Activated CD4-positive, alpha-beta T cell treated with anti-CD3 and anti-CD28 coated beads, Interleukin-2, Interleukin-6, amounts not matched to agents 100 ng/mL and 50 ng/mL, durations not matched to agents 16 hours and 8 hours (primary cell): ENCODE measurements at places on chromosomes 11 and 22.

DNA sequence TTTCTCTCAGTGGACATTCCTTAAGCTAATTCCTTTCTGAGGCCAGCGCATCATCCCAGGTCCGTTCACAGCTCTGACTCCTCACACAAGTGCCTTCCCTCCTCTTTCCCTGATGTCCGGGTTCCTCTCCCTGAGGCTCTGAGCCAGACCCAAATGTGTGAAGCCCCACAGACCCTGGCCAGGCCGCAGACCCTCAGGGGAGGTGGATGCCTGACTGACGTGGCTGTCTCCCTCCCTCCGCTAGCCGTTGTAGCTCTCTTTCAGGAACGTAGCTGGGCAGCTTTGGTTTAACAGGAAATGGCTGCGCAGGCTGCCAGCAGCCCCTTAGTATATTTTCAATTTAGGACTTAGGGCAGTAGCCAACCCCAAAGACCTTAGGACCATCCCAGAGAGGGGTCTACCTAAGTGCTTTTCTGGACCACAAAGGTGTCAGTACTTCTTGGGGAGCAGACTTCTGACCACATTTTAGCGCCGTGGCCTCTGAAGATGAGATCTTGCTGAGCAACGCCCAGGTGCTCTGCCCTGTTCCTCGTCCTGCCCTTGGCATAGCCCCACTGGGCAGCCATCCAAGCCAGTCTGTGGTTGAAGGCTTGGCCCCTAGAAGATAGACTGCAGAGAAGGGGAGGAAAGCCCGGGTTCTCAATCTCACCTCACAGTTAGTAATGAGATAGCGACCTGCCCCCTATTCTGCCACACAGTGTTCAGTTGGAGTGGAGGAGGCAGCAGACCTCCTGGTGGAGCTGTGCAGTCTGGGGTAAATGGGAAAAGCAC lies 27.0 kb downstream of the MYBPC3 start:
- DNase-seq: no peak

DNA sequence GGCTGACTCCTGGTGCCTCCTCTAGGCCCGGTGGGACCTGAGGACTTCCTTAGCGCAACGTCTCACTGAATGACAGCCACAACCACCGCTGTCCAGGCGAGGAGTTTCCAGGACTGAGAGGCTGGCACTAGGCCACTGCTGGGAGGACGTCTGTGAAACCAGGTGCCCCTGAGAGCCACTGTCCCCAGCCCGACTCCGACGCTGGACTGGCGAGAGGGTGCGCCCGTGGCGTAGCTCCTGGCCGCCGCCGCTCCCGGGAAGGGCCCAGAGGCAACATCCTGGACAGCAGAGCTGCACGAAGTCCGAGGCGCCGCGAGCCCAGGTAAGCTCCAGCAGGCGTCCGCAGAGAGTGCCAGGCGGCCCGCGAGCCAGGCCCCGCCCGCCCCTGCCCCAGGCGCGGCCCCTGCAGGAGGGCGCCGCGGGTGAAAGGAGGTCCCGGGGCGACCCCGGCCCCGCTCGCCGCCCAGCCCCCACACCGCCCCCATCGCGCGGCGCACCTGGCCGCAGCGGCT lies 525 bp downstream of the DGCR2 start:
- DNase-seq: peak; percentile 39

GRCh38 chr11:60111793-60112192 lies 23.3 kb downstream of the MS4A2 start:
- no peak for DNase-seq

- DNase-seq: no peak
Observed at GRCh38 chr11:94400457-94400838, 771 bp downstream of the GPR83 start.

DNA sequence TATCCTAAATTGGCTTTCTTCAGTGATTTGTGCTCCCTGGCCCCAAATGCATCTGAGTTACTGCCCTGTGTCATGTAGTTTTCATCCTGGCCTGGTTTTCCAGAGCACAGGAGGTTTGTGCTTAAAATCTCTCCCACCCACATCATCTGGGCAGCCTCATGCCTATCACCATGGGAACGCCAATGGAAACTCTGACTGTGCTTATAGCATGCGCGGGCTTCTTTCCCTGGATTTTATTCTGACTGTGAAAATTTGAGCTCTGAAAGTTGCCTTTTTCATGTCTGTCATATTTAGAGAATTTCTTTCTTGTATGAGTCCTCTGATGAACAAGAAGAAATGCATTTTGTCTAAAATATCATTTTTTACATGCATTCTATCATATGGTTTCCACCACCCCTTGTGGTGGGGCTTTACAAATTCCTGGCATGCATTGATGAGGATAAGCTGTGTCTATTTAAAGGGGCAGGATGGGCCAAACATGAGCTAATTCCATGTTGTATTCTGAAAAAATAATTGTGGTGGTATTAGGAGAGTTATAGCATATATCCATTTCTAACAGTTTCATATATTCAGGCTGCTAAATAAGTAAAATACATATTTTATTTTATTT lies 55.1 kb downstream of the IRAG1 start:
- no peak for DNase-seq

GRCh38 chr22:35850831-35851230 lies 133.2 kb downstream of the APOL5 start:
- no peak for DNase-seq

GRCh38 chr11:11857769-11858168 lies 16.0 kb downstream of the USP47 start:
- no peak for DNase-seq

GRCh38 chr22:49961601-49962011 lies 1.0 kb downstream of the PIM3 start:
- DNase-seq: no peak

GRCh38 chr22:48141301-48141700 lies 1378.9 kb downstream of the TBC1D22A start:
- no peak for DNase-seq

DNA sequence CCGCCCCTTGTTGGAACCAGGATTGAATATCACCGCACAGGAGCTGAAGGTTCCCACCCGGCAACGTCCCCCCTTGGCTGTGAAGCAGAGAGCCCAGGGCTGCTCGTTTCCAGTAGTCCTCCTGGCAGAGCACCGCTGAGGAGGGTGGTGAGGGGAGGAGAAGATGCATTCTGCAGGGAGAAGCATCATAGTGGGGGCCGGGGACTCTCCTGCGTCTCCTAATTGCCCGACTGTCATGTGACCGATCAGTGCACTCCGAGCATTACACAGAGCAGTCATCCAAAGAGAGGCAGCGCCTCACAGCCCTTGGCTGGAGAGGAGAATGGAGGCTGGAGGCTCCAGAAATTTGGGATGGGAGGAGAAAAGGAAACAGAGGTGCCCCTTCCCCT lies 85.0 kb upstream of the SEPTIN5 start:
- DNase-seq: no peak
